Activated CD4-positive, alpha-beta T cell treated with anti-CD3 and anti-CD28 coated beads, Interleukin-10, Interleukin-2, amounts not matched to agents 100 ng/mL and 50 ng/mL, durations not matched to agents 16 hours and 8 hours (primary cell): ENCODE measurements at places on chromosomes 1 and 21.

DNA sequence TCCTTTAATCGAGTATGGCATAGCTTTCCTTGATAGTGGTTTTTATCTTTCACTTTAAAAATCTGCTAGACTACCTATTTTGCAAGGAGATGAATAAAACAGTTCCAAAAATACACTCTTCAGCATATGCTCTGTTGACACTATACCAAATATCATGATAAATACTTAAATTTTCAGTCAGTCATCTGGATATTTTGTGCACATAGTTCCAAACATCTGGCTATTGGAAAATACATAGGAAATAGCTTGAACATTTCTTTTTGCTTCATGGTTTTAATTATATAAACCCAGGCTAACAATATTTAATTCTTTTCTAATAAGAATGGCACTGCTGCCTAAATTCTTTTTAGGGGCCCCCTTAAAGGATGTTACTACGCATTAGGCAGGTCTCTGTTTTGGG, 342.1 kb downstream of the NEGR1 start:
- no peak for DNase-seq

DNA sequence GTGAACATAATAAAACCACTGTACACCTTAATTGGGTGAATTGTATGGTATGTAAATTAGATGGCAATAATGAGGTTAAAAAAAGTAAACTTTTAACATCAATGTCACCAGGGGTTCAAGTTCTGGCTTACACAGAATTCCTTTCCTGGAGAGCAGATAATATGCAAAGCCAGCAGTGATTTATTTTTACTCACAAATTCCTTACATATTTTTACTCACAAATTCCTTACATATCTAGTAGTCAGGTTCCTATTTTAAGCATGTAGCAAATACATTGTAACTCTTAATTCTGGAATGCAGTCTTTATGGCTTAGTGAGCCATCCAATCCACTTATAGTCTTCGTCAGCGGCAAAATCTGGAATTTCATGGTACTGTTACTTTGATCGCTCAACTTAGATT, 1.3 kb upstream of the UBE4B start:
- no peak for DNase-seq

- DNase-seq, result no peak
These were observed 39.5 kb downstream of the AJAP1 start for GRCh38 chr1:4693891-4694290.

DNA sequence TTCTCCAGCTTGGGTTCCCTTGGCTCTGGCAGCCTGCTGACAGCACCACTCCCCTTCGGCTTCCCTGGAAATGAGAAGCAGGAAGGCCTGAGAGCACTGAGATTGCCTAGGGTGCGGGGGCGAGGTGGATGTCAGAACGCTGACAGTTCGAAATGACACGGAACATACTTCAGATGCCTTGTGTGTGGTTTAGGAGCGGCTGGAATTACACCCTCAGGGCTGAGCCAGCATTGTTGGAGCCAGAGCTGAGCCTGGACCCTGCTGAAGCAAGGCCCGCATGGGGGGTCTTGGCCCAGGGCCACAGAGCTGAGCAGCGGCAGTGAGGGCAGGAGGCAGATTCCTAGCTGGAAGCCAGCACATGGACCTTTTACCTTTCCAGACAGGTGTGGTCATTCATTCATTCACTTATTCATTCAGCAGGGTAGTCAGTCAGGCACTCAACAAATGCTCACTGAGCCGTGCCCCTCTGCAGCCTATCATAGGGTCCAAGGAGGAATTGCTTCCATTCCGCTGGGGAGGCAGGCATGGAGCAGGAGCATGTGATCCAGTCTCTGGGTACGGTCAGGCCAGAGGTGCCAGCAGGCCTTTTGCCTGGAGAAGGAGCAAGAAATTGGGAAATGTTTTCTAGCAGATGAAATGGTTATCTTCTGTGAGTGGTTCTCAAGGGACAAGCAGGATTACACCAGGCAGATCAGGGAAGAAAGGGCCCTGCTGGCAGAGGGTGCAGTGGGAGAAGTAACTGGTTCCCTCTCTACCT, 6.6 kb upstream of the FOXE3 start:
- no peak for DNase-seq

GRCh38 chr1:61447968-61448430, 276.9 kb downstream of the TM2D1 start:
- no peak for DNase-seq

DNA sequence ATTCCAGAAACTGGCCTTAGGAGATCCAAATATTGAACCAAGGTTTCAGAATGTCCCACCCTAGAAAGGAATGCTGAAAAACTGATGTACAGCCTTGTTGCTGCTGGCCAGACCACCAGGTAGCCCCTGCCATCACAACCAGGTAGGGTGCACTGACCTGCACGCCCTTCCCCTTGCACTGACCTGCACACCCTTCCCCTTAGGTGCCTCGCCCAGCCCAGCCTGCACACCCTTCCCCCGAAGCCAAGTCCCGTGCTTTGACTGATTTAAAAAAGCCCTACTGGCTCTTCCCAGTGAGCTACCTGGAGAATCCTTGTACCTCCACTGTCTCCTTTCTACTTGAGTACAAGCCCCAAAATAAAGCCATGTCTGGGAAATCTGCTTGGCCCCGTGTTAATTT, 26.3 kb upstream of the C1orf198 start:
- DNase-seq, result no peak

GRCh38 chr1:224896130-224896781, 33.2 kb upstream of the DNAH14 start:
- DNase-seq, result no peak

- DNase-seq, result peak; percentile 41
These were observed 30.9 kb downstream of the SKI start for GRCh38 chr1:2258996-2259395.

DNA sequence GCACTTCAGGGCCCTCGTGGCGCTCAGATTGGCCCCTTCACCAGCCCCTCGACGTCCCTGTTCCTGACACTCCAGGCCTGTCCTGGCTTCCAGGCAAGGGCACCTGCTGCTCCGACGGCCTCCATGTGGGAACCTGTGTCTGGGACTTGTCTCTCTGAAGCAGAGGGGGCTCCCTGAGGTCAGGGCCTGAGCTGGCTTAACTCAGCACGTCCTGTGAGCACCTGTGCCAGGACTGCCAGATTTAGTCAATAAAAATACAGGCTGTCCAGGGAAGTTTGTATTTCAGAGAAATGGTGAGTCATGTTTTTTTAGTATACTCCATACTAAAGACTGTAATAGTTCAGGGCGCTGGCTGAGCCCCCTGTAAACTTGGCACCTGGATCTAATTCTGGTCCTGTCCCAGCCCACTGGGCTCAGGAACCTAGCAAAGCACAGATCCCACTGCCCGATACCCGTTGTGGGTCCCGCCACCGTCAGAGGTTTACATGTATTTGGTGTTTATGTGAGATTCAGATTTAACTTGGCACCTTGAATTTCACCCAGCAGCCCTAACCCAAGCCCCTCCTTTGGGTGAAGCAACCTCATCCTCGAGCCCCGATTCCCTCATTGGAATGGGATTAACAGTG, 109.9 kb upstream of the IFFO2 start:
- DNase-seq, result no peak

GRCh38 chr1:165666152-165666825, 32.1 kb downstream of the ALDH9A1 start:
- no peak for DNase-seq
